ENCODE measurements at places on chromosomes 4 and X. TPM values are rescaled to one million over a fixed set of nuclear protein-coding genes. Genes with fewer than 3 reads are reported as not detected.

HPSE gene
- total RNA-seq, result 17.4 TPM

TIMM8A gene
- total RNA-seq, result 17.4 TPM

GRCh38 chr4:155889031-155889793, 14.3 kb upstream of the TDO2 start:
- DNase-seq, result no peak

DNA sequence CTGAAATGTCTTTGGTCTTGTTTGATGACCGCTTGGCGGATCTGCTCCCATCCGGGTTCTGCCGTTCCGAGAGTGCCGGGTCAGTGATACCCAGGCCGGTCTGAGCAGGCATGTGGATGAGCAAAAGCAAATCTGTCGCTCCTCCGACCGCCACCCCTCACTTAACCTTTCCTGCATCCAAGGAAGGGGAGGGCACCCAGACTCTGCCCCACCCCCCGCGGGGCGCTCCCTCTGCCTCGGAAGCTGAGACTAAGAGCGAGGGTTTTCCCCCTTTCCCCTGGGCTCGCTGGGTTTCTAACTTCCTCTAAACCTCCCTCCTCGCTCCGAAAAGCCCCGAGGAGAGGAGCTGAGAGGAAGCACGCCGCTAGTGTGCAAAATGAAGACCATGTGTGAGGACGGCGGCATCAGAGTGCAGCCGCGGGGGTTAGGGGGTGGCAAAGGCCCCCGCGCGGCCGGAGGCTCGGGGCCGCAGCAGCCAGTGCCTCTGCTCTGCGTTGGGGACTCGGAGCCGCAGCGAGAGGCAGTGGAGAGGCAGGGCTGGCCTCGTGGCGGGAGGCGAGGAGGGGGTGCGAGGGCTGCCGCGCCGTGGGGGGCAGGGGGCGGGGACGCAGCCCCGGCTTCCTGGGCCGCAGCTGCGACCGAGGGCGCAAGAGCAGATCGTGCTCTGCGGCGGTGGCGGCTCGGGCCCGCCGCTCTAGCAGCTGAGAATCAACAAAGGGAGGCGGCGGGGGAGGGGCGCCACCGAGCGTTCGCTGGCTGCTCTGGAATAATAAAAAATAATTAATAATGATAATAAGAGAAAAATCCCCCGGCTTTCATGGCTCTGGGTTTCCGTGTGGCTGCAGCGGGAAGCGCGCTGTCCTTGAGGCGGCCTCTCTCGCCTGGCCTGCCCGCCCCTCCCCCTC, 55.8 kb upstream of the BCOR start:
- DNase-seq, result peak; percentile 57

DNA sequence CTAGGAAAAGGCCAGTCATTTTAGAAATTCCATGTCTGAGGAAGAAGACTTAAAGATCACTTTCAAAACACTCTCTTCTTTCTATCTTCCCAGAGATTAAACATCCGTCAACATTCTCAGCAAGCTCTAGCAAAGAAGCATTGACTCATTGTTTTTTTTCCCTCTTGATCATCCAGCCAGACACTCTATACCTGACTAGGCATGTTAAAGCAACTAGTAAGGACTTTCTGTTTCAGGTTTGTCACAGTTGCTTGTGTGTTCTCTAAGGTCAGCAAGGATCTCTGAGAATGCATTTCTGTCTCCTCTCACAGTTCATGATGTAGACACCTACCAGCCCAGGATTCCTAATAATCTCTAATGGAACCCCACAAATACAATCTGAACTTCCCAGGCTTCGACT, 112.2 kb downstream of the IL13RA2 start:
- DNase-seq, result no peak

DNA sequence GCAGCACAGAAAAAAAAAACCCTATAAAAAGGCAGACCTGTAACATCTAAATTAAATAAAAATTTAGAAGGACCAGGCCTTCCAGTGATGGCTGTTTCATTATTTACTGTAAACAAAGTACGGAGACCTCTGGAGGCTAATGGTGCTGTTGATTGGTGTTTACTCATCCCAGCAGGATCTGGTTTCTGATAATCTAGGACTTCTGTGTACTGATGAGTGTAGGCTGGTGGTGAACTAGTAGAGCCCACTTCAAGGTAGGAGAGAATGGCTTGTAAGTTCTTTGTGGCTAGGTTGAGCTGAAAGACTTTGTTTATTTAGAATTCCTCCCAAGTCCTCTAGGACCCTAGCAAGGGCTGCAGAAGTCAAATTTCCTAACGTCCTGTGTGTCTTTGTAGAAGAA, 398.1 kb upstream of the PITX2 start:
- DNase-seq, result no peak

- DNase-seq, result no peak
These were observed 88.8 kb upstream of the KDR start for GRCh38 chr4:55214172-55214571.

- DNase-seq, result no peak
These were observed 21.7 kb upstream of the CXCL8 start for GRCh38 chr4:73718375-73719373.
